Kidney (tissue), 22 donors: ENCODE measurements at places on chromosomes 6 and 20. TPM values are rescaled to one million over a fixed set of nuclear protein-coding genes. Genes with fewer than 3 reads are reported as not detected.
A peak's percentile ranks its signal among the peaks of the same experiment; 100 is the strongest.

The HFE gene
- 10.6 TPM for total RNA-seq

The SLC18B1 gene
- 17.2 TPM for total RNA-seq

The GSTA3 gene
- not detected for total RNA-seq

The LZTS3 gene
- 20.0 TPM for total RNA-seq

The IMPG1 gene
- total RNA-seq: not detected

The BTN1A1 gene
- total RNA-seq: 0.09 TPM

The CST2 gene
- not detected for total RNA-seq

DNA sequence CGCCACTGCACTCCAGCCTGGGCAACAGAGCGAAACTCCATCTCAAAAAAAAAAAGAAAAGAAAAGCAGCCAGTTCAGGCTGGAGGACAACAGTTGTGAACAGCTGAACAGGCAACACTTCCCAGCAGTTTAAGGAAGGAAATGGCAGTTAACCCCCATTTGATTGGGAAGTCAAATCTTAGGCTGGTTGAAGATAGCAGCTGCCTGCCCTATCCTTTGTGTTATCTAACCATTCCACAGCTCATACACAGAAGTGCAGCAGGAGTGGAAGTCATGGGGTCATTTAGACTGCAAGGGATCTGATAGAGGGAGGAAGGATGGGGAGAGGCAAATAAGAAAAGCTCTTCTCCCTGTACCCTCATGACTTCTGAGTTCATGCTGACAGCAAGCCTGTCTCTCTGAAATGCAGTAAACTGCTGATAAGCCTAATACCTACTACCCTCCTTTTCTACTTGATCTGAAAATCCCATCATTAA is 35.3 kb downstream of the KCTD20 start:
- DNase-seq: no peak
- peaks cover 19% of the 10 kb centered on the region for H3K36me3 ChIP-seq
- no peak overlapping the region for H3K27ac ChIP-seq
- no peak overlapping the region for H3K4me3 ChIP-seq
- no peaks in the 10 kb centered on the region for H3K4me1 ChIP-seq

DNA sequence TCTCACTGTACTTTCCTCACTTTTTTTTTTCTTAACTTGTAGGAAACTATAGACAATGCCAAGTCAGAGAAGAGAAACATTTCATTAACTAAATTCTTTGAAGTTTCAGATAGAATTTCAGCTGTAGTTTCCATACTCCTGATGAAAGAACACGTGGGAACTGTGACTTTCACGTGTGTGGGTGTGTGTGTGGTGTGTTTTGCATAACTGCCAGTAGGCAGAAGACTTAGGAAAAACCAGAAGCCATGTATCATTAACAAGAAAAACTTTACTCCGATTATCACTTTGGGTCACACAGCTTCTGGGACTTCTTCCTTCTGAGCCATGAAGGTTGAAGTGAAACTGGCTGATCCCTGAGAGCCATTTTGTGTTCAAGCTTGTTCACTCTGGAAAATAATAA is 483.3 kb downstream of the TFAP2B start:
- H3K4me3 ChIP-seq: no peak overlapping the region
- no peaks in the 10 kb centered on the region for H3K36me3 ChIP-seq
- DNase-seq: no peak
- no peaks in the 10 kb centered on the region for H3K27me3 ChIP-seq
- H3K27ac ChIP-seq: no peak overlapping the region

DNA sequence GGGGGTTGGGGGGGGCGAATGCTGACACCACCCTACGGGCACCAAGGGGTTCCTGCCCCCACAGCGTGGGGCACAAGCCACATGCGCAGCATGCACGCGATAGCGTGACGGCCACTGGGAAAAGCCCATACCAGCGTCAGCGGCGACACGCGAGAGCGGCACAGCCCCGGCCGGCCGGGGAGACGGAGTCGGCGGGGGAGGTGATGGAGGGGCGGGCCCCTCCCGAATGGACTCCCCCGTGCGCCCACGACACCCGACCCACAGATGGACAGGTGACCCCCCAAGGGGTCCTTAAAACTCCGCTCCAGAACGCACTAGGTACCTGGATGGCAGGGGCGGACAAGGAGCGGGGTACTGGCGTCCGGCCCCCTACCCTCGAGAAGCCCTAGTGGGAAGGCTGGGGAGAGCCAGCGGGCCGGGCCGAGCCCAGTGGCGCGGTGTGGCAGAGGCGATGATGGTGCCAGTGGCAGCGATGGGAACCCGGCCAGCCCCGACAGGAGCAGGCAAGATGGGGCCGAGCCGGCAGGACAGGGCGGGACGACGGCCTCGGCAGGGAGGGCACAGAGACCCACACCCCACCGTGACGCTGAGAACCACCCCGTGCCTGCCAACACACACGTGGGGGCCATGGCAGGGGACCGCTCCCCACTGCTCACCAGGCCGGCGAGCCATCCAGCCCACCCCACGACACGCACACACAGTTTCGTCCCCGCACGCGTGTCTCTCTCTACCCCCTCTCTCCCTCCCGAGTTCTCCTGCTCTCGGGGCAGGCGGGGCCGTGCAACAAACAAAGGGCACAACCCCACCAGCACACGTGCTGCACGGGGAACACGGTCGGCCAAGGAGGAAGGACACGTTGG is 1959.8 kb upstream of the DEFB115 start:
- DNase-seq: no peak
- H3K27me3 ChIP-seq: no peaks in the 10 kb centered on the region
- H3K27ac ChIP-seq: no peak overlapping the region
- no peaks in the 10 kb centered on the region for H3K36me3 ChIP-seq

GRCh38 chr6:42411406-42411805 is 40.3 kb downstream of the TRERF1 start:
- H3K36me3 ChIP-seq: no peaks in the 10 kb centered on the region
- DNase-seq: no peak
- no peaks in the 10 kb centered on the region for H3K4me1 ChIP-seq

- no peak overlapping the region for H3K27ac ChIP-seq
- no peak for DNase-seq
- H3K27me3 ChIP-seq: no peaks in the 10 kb centered on the region
- H3K4me3 ChIP-seq: no peak overlapping the region
- H3K4me1 ChIP-seq: no peaks in the 10 kb centered on the region
Measured at GRCh38 chr20:10134176-10134575, 84.5 kb upstream of the SNAP25 start.

DNA sequence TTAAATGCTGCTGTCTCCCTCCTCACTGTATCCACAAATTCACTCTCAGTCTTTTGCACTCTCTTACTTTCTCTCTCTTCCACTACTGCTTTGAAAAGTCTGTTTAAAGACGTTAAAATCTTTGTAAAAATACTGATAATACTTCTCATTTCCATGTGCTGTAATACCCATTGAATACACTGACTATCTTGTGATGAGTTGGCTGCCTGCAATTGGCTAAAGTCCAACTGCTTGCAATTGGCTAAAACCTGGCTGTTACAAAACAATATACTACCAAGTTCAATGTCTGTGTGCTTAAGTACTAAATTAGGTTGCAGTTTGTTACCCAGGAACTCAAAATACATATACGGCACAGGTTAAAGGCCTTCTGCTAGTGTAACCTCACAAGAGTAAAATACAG is 264.8 kb downstream of the THBS2 start:
- DNase-seq: no peak
- no peaks in the 10 kb centered on the region for H3K27me3 ChIP-seq
- no peak overlapping the region for H3K4me3 ChIP-seq
- no peaks in the 10 kb centered on the region for H3K36me3 ChIP-seq

GRCh38 chr6:16337295-16337975 is 99.0 kb downstream of the GMPR start:
- no peaks in the 10 kb centered on the region for H3K27me3 ChIP-seq
- peak; percentile 97 for DNase-seq
- H3K27ac ChIP-seq: peak overlapping the region; percentile 9
- H3K36me3 ChIP-seq: no peaks in the 10 kb centered on the region
- no peaks in the 10 kb centered on the region for H3K4me1 ChIP-seq

- no peak for DNase-seq
- no peak overlapping the region for H3K4me3 ChIP-seq
- H3K36me3 ChIP-seq: no peaks in the 10 kb centered on the region
- H3K4me1 ChIP-seq: peaks cover 9% of the 10 kb centered on the region
Measured at GRCh38 chr6:75201021-75201420, 4.8 kb downstream of the COL12A1 start.

DNA sequence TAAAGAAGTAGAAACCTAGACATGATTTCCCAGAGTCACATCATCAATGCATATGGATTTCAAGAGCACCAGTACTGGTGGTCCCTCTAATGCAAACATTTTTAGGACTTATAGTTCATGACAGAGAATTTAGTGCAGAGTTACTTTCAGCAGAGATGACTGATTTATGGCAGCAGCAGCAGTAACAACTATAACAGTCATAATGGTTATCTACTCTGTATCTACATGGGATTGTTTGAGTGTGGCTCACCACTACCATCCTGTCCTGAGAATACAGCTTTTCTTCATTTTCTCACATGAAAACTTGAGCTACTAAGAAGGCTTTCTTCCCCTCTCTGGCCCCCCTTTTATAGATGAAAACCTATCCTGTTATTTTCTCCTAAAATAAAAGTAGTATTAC is 128.5 kb upstream of the ENPP5 start:
- no peaks in the 10 kb centered on the region for H3K36me3 ChIP-seq
- H3K27me3 ChIP-seq: no peaks in the 10 kb centered on the region
- H3K4me1 ChIP-seq: no peaks in the 10 kb centered on the region
- H3K4me3 ChIP-seq: no peak overlapping the region
- no peak overlapping the region for H3K27ac ChIP-seq
- no peak for DNase-seq

- H3K4me1 ChIP-seq: no peaks in the 10 kb centered on the region
- H3K36me3 ChIP-seq: peaks cover 40% of the 10 kb centered on the region
- no peak for DNase-seq
- H3K4me3 ChIP-seq: no peak overlapping the region
- H3K27ac ChIP-seq: no peak overlapping the region
Measured at GRCh38 chr20:58668901-58669286, 17.8 kb downstream of the STX16 start.

DNA sequence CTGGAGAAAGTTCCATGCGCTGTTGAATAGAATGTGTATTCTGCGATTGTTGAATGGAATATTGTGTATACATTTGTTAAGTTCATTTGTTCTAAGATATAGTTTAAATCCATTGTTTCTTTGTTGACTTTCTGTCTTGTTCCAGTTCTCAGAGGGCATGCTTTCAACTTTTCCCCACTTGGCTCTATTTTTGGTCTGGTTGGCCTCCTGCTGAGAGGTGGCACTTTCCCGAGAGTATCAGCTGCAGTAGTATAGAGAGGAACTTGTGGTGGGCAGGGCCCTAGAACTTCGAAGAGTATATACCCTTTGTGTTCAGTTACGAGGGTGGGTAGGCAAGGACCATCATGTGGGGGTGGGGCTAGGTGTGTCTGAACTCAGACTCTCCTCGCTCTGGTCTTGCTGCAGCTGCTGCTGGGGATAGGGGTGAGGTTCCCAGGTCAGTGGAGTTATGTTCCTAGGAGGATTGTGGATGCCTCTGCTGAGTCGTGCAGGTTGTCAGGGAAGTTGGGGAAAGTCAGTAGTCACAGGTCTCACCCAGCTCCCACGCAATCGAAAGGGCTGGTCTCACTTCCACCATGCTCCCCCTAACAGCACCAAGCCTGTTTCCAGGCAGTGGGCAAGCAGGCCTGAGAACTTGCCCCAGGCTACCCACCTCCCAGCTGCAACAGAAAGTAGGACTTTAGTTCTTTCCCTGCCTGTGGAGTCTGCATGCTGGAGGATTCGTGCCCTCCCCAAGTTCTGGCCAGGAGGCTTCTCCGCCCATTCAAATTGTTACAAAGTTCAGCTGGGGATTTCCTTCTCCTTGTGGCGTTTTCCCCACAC is 118.9 kb upstream of the SSTR4 start:
- no peaks in the 10 kb centered on the region for H3K4me1 ChIP-seq
- no peak overlapping the region for H3K27ac ChIP-seq
- H3K36me3 ChIP-seq: no peaks in the 10 kb centered on the region
- H3K4me3 ChIP-seq: no peak overlapping the region
- no peaks in the 10 kb centered on the region for H3K27me3 ChIP-seq
- no peak for DNase-seq

DNA sequence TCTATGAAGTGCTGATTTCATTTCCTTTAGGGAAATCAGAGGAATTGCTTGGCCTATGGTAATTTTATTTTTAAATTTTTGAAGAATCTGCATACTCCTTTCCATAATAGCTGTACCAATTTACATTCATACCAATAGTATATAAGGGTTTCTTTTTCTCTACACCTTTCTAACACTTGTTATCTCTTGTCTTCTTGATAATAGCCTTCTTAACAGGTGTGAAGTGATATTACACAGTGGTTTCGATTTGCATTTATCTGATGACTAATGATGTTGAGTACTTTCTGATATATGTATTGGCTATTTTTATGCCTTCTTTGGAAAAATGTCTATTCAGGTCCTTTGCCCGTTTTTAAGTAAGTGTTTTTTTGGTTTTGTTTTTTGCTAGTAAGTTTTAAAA is 40.8 kb downstream of the SMAP1 start:
- no peaks in the 10 kb centered on the region for H3K36me3 ChIP-seq
- no peaks in the 10 kb centered on the region for H3K27me3 ChIP-seq
- H3K4me3 ChIP-seq: no peak overlapping the region
- no peaks in the 10 kb centered on the region for H3K4me1 ChIP-seq
- H3K27ac ChIP-seq: no peak overlapping the region

- DNase-seq: peak; percentile 54
- H3K36me3 ChIP-seq: no peaks in the 10 kb centered on the region
- no peaks in the 10 kb centered on the region for H3K4me1 ChIP-seq
- H3K27ac ChIP-seq: no peak overlapping the region
Measured at GRCh38 chr6:40894962-40895799, 143.8 kb downstream of the UNC5CL start.

GRCh38 chr20:48856130-48856529 is 28.3 kb upstream of the PREX1 start:
- H3K4me1 ChIP-seq: no peaks in the 10 kb centered on the region
- H3K36me3 ChIP-seq: no peaks in the 10 kb centered on the region
- no peak overlapping the region for H3K4me3 ChIP-seq
- no peak for DNase-seq
- H3K27ac ChIP-seq: no peak overlapping the region

DNA sequence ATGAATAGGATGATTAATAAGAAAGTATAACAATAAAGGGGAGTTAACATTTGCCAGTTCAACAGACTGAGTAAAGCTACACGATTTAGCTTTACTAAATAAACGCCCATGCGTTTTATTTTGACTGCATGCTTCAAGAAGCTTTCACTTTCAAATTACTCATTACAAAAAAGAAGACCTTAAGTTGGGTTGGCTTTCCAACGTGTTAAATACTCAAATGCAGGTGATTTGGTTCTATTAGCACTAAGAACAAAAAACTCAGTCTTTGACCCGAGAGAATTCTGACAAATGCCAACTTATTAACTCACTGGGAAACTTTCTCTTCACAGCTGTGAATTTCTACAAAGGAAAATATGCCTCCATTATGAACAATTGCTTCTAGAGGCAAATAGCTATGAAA is 24.8 kb downstream of the RNF146 start:
- peaks cover 22% of the 10 kb centered on the region for H3K36me3 ChIP-seq
- H3K4me1 ChIP-seq: no peaks in the 10 kb centered on the region
- no peaks in the 10 kb centered on the region for H3K27me3 ChIP-seq
- DNase-seq: no peak

- H3K4me3 ChIP-seq: no peak within 1 kb of the TSS
- peaks cover 18% of the 10 kb centered on the region for H3K27me3 ChIP-seq
- no peak within 1 kb of the TSS for H3K27ac ChIP-seq
- DNase-seq: no peak
Measured at GRCh38 chr20:64164123-64164836, at the start of gene MYT1. Gene MYT1, plus strand, starts transcription at chr20:64164452. Its CDS starts 34,410 bp downstream, at chr20:64198862.

GRCh38 chr6:41040101-41040939 is 1.3 kb upstream of the UNC5CL start:
- H3K27ac ChIP-seq: peak overlapping the region; percentile 86
- H3K4me1 ChIP-seq: peaks cover 23% of the 10 kb centered on the region
- H3K4me3 ChIP-seq: no peak overlapping the region
- no peaks in the 10 kb centered on the region for H3K27me3 ChIP-seq
- no peaks in the 10 kb centered on the region for H3K36me3 ChIP-seq
